ENCODE measurements at places on chromosomes 4 and X. TPM values are rescaled to one million over a fixed set of nuclear protein-coding genes. Genes with fewer than 3 reads are reported as not detected.

DNA sequence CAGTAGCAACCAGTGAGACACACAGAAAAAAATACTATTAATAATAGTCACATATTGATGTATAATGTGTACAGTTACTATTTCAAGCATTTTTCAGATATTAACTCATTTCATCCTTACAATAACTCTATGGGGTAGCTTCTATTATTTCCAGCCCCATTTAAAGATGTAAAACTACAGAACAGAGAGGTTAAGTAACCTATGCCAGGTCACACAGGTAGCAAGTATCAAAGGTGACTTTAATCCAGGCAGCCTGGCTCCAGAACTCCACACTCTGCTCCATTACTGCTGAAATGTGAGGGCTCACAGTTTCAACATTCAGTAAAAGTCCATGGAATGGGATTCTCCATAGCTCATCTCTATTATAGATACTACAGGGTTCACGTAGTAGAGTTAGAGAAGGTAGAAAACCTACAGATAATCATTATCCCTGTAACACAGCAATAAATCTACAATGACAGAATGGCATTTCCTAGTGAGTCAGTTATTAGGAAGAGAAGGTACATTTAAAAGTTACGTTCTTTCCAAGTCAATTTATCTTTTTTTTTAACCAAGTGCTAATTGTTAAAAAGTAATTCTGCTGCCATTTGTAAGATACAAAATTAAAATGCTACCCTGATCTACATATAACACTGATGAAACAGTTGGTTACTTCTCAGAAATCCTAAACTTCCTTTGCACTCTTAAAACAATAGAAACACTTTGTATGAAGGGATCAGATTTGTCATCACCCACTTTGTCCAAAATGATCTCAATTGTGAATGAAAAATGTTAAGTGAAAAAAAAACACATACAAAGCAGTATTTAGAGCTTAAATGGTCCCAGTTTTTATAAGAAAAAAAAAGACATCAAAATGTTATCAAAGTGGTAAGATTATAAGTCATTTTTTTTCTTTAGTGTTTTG lies 18.7 kb downstream of the RELL1 start:
- DNase-seq: no peak

- DNase-seq: no peak
These were observed 506.9 kb upstream of the FAM47C start for GRCh38 chrX:36501169-36501702.

GRCh38 chr4:2803624-2804448 lies 11.0 kb downstream of the SH3BP2 start:
- DNase-seq: peak; percentile 39

GRCh38 chr4:183014361-183015084 lies 84.5 kb upstream of the WWC2 start:
- DNase-seq: no peak

- peak; percentile 80 for DNase-seq
These were observed 40.0 kb downstream of the MOSPD2 start for GRCh38 chrX:14913241-14913640.

DNA sequence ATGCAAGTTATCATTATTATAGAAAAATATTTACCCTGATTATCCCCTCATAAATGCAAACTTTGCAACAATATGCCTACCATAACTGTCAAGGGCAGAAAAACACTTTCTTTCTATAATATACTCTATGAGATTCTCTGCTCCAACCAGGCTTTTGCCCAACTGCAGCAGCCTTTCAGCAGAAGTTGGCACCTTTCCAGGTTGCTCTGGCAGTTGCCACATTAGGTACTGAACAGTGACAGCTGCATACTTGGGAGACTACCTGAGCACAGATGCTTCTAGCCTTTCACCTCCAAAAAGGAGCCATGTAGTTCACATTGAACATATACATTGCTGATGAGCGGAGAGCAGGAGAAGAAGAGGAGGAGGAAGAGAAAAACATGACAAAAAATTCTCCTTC lies 69.5 kb upstream of the BRWD3 start:
- peak; percentile 4 for DNase-seq

- DNase-seq: peak; percentile 70
These were observed 377 bp downstream of the CHRNA9 start for GRCh38 chr4:40335525-40335894.

DNA sequence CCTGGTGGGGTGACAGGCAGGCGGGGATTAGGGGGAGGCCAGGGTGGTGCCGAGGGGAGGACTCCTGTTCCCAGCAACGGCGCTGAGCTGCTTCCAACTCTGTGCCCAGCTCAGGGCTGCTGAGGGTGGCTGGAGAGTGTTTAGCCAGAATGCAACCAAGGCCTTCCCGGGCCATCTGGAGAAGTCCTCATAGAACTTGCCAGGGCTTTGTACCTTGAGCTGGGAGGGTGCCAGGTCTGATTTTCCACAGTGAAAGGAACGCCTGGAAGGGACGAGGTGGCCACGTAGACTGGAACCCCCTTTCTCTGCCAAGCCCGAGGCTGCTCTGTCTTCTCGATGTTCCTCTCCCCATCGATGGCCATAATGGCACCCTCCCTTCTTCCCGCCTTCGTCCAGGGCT lies 57.0 kb upstream of the GPR78 start:
- DNase-seq: no peak

DNA sequence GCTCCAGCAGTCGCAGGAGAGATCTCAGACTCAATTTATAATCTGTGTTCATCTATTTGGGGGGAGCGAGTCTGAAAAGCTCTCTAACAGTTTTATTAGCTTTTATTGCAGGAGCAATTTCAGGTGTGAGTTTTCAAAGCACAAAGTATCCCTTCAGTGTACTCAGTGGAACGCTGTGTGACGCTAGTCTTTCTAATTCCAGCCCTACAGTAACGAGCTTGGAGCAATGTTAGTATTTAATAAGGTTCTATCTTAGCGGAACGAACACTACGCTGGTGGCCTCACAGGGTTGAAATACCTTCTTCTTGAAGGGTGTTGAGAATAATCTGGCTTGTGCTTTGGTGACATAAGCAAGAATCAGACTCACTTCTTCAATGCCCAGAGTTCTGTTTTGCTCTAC lies 8.4 kb downstream of the HS3ST1 start:
- no peak for DNase-seq

PLAC8 gene
- total RNA-seq: 240 TPM

NEIL3 gene
- total RNA-seq: 18.1 TPM

SPINK2 gene
- total RNA-seq: 3.1 TPM

All from M059J (cell line).